IMR-90 (cell line): ENCODE measurements at places on chromosomes 2 and 18. TPM values are rescaled to one million over a fixed set of nuclear protein-coding genes. Genes with fewer than 3 reads are reported as not detected.

Gene TRIM43
- total RNA-seq: not detected in 2 replicates

Gene PTGR3
- total RNA-seq: 16.1 and 16.9 TPM in 2 replicates

- DNase-seq: no peak
Measured at GRCh38 chr2:218125626-218126080, at the start of gene CXCR2. CXCR2 (plus strand) TSS chr2:218126028; CDS start chr2:218134802, 8,774 bp downstream.

DNA sequence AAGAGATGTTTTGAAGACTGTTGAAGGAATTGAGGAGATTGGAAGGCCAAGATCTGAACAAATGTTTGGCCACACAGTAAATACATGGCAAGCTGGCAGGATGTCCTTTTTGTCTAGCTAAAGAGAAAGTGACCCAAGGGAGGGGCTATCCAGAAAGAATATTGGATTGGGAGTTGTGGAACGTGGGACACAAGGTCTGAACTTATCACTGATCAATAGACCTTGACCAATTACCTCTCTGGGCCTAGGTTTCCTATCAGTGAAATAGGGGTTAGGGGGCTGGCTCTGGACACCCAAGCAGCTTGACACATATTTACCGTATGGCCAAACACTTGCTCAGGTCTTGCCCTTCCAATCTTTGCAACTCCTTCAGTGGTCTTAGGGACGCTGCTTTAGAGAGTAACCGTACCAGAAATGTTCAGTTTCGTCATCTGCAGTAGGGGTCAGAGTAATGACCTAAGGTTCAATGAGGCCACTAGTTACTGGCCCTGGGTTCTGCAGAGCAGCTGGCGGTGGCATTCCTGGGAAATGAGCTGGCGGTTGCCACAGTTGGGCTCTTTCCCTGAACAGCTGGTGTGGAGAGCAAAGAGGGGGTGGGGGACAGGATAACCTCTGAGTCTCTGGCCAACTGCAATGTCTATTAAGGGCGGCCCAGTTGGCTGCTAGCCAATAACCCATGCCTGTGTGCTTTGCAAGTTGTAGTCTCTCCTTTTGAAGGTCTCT lies 70.1 kb upstream of the STPG4 start:
- peak; percentile 88 for DNase-seq

- peak; percentile 34 for DNase-seq
Measured at GRCh38 chr2:65537651-65538385, 105.4 kb upstream of the SPRED2 start.

DNA sequence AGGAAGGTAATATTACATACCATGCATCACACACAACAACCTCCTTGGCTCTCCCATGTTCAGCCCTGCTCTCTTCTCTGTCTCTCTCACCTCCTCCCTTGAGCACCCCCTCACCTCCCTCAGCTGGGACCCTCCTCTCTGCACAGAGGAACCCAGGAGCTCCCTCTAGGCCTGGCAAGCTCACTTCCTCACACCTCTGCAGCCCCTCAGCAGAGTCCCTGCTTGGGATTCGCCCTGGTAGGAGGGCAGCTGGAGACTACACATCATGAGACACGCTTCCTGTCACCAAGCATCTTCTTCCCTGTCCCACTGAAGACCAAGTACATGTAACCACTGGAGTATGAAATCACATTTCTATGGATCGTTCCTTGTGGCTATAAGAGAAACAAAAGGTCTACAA lies 51.0 kb downstream of the ADD2 start:
- no peak for DNase-seq

GRCh38 chr2:233402789-233403188 lies 48.5 kb downstream of the DGKD start:
- no peak for DNase-seq

GRCh38 chr2:238150686-238151085 lies 8.1 kb upstream of the ERFE start:
- no peak for DNase-seq

- DNase-seq: peak; percentile 70
Measured at GRCh38 chr2:121530212-121530705, 421 bp upstream of the RNU4ATAC start.

DNA sequence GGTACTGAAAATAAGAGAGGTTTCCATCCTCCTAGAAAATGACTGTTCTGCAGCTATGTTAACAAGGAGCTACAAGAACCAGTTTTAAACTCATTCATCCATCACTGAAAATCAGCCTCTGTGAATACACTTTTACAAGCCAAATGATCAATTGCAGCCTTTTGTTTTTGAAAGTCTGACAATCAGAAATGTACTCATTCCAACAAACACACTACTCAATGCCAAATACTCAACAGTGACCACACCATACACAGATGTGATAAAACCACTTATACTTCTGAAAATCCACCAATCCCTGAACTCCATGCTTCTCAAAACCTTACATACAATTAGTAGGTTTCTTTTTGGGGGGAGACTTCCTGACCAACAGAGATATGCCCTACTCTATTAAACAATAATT lies 663.9 kb upstream of the CHAC2 start:
- no peak for DNase-seq

DNA sequence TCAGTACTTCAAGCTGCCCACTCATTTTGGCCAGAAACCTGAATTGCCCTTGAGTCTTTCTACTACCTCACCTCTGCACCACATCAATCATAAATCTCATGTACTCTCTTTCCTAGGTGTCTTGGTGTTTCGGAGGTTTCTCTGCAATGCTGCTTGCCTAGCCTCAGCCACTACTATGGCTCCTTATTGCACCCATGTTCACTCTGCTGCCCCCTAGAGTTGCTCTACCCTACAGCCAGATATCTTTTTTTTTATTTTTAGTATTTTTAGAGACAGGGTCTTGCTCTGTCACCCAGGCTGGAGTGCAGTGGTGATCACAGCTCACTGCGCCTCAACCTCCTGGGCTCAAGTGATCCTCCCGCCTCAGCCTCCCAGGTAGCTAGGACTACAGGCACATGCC lies 413.0 kb downstream of the PTPRM start:
- DNase-seq: no peak
